ENCODE measurements at places on chromosomes 2 and 18. TPM values are rescaled to one million over a fixed set of nuclear protein-coding genes. Genes with fewer than 3 reads are reported as not detected.

- DNase-seq: no peak
- no peaks in the 10 kb centered on the region for H3K27me3 ChIP-seq
- H3K27ac ChIP-seq: no peak overlapping the region
Measured at GRCh38 chr2:117537032-117537431, 277.5 kb upstream of the DDX18 start.

GRCh38 chr2:20169796-20170703, 54.9 kb downstream of the SDC1 start:
- H3K27me3 ChIP-seq: no peaks in the 10 kb centered on the region

GRCh38 chr18:3250237-3251107, 2.9 kb downstream of the MYL12A start:
- DNase-seq: no peak
- peaks cover 58% of the 10 kb centered on the region for H3K4me1 ChIP-seq
- peaks cover 17% of the 10 kb centered on the region for H3K36me3 ChIP-seq
- H3K27me3 ChIP-seq: no peaks in the 10 kb centered on the region

- no peaks in the 10 kb centered on the region for H3K27me3 ChIP-seq
- H3K4me3 ChIP-seq: no peak overlapping the region
- H3K36me3 ChIP-seq: no peaks in the 10 kb centered on the region
- DNase-seq: no peak
- H3K27ac ChIP-seq: no peak overlapping the region
Measured at GRCh38 chr2:128416806-128417205, 98.1 kb upstream of the HS6ST1 start.

- no peak overlapping the region for H3K27ac ChIP-seq
- H3K4me1 ChIP-seq: no peaks in the 10 kb centered on the region
- no peak for DNase-seq
Measured at GRCh38 chr2:256094-256493, 7.7 kb downstream of the SH3YL1 start.

DNA sequence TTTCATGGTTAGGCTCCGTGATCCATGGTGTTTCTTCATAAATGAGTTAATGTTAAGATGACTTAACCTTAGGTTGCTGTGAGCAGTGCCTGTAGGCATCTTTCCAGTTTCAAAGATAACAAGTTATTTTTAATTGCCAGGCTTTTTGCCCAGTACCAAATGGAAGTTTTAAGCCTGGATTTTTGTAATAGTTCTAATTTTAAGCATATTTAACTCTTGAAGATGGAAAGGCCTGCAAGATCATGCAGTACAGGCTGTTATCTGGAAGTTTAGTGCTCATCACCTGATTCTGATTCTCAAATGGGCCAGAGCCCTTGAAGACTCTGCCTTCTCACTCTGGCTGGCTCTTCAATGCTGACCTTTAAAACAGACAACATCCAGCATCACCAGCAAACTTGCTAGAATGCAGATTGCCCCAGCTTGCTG, 141.3 kb downstream of the NCK2 start:
- no peak for DNase-seq
- H3K4me1 ChIP-seq: peaks cover 33% of the 10 kb centered on the region
- no peak overlapping the region for H3K4me3 ChIP-seq
- peak overlapping the region; percentile 27 for H3K27ac ChIP-seq

GRCh38 chr2:227033471-227034148, 130.4 kb downstream of the COL4A4 start:
- peak; percentile 79 for DNase-seq
- H3K27ac ChIP-seq: peak overlapping the region; percentile 62
- no peaks in the 10 kb centered on the region for H3K27me3 ChIP-seq
- H3K4me1 ChIP-seq: peaks cover 27% of the 10 kb centered on the region
- no peak overlapping the region for H3K4me3 ChIP-seq

- no peak for DNase-seq
- H3K36me3 ChIP-seq: no peaks in the 10 kb centered on the region
- H3K4me3 ChIP-seq: no peak overlapping the region
- H3K4me1 ChIP-seq: no peaks in the 10 kb centered on the region
- no peak overlapping the region for H3K27ac ChIP-seq
Measured at GRCh38 chr2:105950521-105951383, 206.0 kb downstream of the NCK2 start.

GRCh38 chr2:24821433-24821891, 28.2 kb downstream of the CENPO start:
- no peak overlapping the region for H3K27ac ChIP-seq
- no peak overlapping the region for H3K4me3 ChIP-seq
- no peaks in the 10 kb centered on the region for H3K4me1 ChIP-seq
- H3K36me3 ChIP-seq: no peaks in the 10 kb centered on the region
- peak; percentile 33 for DNase-seq
- H3K27me3 ChIP-seq: no peaks in the 10 kb centered on the region

GRCh38 chr2:23235736-23236135, 149.2 kb upstream of the KLHL29 start:
- no peak overlapping the region for H3K27ac ChIP-seq
- no peaks in the 10 kb centered on the region for H3K36me3 ChIP-seq
- no peaks in the 10 kb centered on the region for H3K4me1 ChIP-seq
- DNase-seq: no peak
- no peaks in the 10 kb centered on the region for H3K27me3 ChIP-seq

DNA sequence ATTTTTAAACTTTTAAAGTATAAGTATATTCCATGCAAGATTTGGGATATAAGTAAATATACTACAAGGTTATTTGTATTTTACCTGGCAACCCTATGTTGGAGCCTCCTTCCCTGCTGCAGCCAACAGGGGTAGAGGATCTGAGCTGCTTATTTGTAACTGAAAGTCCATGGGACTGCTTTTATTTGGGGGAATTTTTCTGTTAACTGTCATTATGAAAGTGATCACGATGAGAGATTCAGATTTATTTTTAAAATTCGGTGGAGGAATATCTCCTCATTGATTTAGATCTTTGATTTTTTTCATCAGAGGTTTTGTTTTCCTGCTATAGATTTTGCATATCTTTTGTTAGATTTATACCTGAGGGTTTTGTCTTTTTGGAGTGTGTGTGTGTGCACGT, 215.9 kb downstream of the PRKCE start:
- no peaks in the 10 kb centered on the region for H3K4me1 ChIP-seq
- no peak overlapping the region for H3K4me3 ChIP-seq
- no peak for DNase-seq
- H3K27me3 ChIP-seq: no peaks in the 10 kb centered on the region
- no peaks in the 10 kb centered on the region for H3K36me3 ChIP-seq

DNA sequence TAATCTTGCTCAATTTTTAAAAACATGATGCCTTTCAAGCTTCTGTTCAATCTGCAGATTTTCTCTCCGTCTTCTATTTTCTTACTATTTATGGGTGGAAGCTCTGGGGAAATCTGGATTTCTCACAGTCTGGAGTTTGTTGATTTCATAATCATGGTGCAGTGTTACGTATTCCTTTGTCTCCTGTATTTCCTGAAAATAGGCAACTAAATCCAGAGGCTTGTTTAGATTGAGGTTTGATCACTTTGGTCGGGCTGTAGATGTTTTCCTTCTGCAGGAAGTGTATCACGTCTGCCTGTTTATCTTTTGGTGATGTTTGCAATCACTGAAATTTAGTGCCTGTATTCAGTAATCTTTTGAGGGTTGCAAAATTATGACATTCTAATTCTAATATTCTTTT, 487.7 kb downstream of the LRRTM4 start:
- H3K4me3 ChIP-seq: no peak overlapping the region
- H3K4me1 ChIP-seq: no peaks in the 10 kb centered on the region
- DNase-seq: no peak
- H3K27me3 ChIP-seq: no peaks in the 10 kb centered on the region
- H3K36me3 ChIP-seq: no peaks in the 10 kb centered on the region
- no peak overlapping the region for H3K27ac ChIP-seq

DNA sequence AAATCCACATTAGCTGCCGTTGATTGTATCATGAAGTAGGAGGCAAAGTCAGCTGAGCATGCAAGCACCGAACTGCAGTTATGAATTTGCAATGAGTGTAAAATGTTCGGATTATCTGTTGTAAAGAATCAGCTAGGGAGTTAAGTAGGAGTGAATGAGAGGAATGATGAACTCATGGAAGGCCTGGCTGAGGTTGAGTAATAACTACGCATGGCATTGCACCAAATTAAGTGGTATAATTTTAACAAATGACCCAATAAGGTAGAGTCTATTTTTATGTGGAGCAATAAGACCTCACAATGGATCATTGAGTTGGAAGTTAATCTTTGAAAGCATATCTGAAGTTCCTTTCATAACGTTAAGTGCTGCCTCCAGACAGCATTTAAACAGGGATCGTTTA, 288.2 kb upstream of the CHST9 start:
- no peak overlapping the region for H3K4me3 ChIP-seq
- H3K27me3 ChIP-seq: no peaks in the 10 kb centered on the region
- DNase-seq: no peak
- no peaks in the 10 kb centered on the region for H3K36me3 ChIP-seq
- no peaks in the 10 kb centered on the region for H3K4me1 ChIP-seq

GRCh38 chr2:177000715-177001072, 211.9 kb upstream of the HNRNPA3 start:
- no peak for DNase-seq
- H3K4me1 ChIP-seq: no peaks in the 10 kb centered on the region
- no peaks in the 10 kb centered on the region for H3K27me3 ChIP-seq
- H3K4me3 ChIP-seq: no peak overlapping the region
- H3K36me3 ChIP-seq: no peaks in the 10 kb centered on the region
- no peak overlapping the region for H3K27ac ChIP-seq

DNA sequence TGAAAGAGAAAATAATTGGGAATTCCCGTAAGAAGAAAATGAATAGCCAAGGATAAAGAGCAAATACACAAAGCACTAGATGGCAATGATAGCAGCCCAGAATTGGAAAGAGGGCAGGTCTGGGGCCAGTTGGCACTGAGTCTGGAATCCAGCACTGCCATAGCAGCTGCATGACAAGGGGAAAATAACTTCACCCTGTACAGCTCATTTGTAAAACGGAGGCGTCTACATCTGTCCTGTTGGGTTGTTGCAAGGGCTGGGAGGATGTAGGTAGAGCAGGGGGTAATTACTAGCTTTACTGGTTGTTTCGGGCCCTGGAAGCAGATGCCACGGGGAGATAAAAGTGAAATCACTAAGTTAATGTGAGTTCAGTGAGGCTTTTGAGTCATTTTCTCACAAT, 110.0 kb upstream of the RASGRP3 start:
- no peaks in the 10 kb centered on the region for H3K4me1 ChIP-seq
- peak overlapping the region; percentile 39 for H3K27ac ChIP-seq
- no peaks in the 10 kb centered on the region for H3K27me3 ChIP-seq
- peak; percentile 72 for DNase-seq
- no peaks in the 10 kb centered on the region for H3K36me3 ChIP-seq
- no peak overlapping the region for H3K4me3 ChIP-seq

GRCh38 chr2:68423966-68424650, 43.0 kb downstream of the FBXO48 start:
- DNase-seq: no peak
- no peaks in the 10 kb centered on the region for H3K27me3 ChIP-seq
- peaks cover 25% of the 10 kb centered on the region for H3K4me1 ChIP-seq
- H3K27ac ChIP-seq: no peak overlapping the region

CAPN14 gene
- 0.23 TPM for polyA plus RNA-seq

UPP2 gene
- 0.06 TPM for polyA plus RNA-seq

ZNF385B gene
- not detected for polyA plus RNA-seq

DNER gene
- polyA plus RNA-seq: 3.0 TPM

C1GALT1C1L gene
- not detected for polyA plus RNA-seq

MYO5B gene
- polyA plus RNA-seq: 60.7 TPM

SMCHD1 gene
- 24.9 TPM for polyA plus RNA-seq

OTOS gene
- not detected for polyA plus RNA-seq

PDE11A gene
- polyA plus RNA-seq: not detected

RETREG2 gene
- 36.6 TPM for polyA plus RNA-seq

TRIB2 gene
- 1.4 TPM for polyA plus RNA-seq

ALPP gene
- polyA plus RNA-seq: 0.03 TPM

PROC gene
- 7.8 TPM for polyA plus RNA-seq

TMEM200C gene
- not detected for polyA plus RNA-seq
